IMR-90 (cell line): ENCODE measurements at places on chromosomes 7 and 10. TPM values are rescaled to one million over a fixed set of nuclear protein-coding genes. Genes with fewer than 3 reads are reported as not detected.

NOS3 gene
- 0.28 and 0.72 TPM in 2 replicates for total RNA-seq

MINDY4 gene
- total RNA-seq, result 3.6 TPM in 2 replicates

ADRA2A gene
- total RNA-seq, result not detected in 2 replicates

FAM131B gene
- total RNA-seq, result 2.5 and 3.4 TPM in 2 replicates

PKD2L1 gene
- not detected in 2 replicates for total RNA-seq

POLR3A gene
- total RNA-seq, result 21.4 and 24.4 TPM in 2 replicates

WDR86 gene
- total RNA-seq, result not detected in 2 replicates

CYP2C8 gene
- total RNA-seq, result not detected in 2 replicates

OR9A2 gene
- not detected in 2 replicates for total RNA-seq

SH2D4B gene
- not detected in 2 replicates for total RNA-seq

FLNC gene
- 116 and 139 TPM in 2 replicates for total RNA-seq

OR2A2 gene
- total RNA-seq, result not detected in 2 replicates

DGKB gene
- under 0.01 TPM in 1 of 2 replicates, not detected in the other for total RNA-seq

NT5C3A gene
- total RNA-seq, result 12.2 and 22.2 TPM in 2 replicates

ELOVL3 gene
- 0.28 and 0.36 TPM in 2 replicates for total RNA-seq

FBXO24 gene
- total RNA-seq, result 0.28 and 0.54 TPM in 2 replicates

AKR1E2 gene
- 2.2 and 3.4 TPM in 2 replicates for total RNA-seq

ZNF804B gene
- not detected in 2 replicates for total RNA-seq

BLNK gene
- not detected in 2 replicates for total RNA-seq
